ENCODE measurements at places on chromosomes 13 and 19. TPM values are rescaled to one million over a fixed set of nuclear protein-coding genes. Genes with fewer than 3 reads are reported as not detected.

Gene PRX
- 0.72 TPM for total RNA-seq

DNA sequence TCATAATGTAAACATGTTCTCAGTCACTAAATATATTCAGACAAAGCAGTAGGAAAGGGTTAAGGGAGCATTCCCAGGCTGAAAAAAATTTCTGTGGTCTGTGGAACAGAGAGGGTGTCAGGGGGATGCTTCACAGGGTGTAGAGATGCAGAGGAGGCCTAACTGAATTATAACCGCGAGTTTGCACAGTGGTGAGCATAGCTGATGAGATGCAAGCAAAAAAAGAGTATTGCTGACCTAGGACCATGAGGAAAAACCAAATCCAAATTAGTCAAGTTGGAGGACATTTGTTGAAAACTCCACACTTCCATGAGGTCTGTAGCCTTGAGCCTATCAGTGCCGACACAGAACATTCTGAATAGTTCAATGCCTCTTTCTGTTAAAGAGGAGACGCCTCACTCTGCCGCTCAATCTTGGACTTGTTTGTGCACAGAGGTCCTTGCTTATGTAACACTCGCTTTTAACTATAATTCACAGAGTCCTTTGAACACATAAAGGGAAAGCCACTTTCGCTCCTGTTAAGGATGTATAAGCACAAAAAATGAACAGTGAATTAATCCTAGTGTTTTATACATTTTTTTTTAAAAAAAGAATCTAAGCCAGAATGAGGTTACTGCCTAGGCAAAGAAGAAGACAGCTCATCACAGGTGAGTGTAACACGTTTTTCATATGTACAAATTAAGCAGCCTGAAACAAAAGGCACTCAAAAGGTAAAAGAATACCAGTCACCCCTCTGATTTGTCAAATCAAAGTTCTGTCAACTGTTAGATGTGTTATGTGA is 25.8 kb upstream of the INTS6 start:
- no peak for DNase-seq

- DNase-seq = no peak
Measured at GRCh38 chr19:41421314-41421713, 5.9 kb downstream of the B3GNT8 start.

GRCh38 chr13:75774176-75774575 is 138.0 kb downstream of the LMO7 start:
- no peak for DNase-seq

Gene GFY
- total RNA-seq = not detected

DNA sequence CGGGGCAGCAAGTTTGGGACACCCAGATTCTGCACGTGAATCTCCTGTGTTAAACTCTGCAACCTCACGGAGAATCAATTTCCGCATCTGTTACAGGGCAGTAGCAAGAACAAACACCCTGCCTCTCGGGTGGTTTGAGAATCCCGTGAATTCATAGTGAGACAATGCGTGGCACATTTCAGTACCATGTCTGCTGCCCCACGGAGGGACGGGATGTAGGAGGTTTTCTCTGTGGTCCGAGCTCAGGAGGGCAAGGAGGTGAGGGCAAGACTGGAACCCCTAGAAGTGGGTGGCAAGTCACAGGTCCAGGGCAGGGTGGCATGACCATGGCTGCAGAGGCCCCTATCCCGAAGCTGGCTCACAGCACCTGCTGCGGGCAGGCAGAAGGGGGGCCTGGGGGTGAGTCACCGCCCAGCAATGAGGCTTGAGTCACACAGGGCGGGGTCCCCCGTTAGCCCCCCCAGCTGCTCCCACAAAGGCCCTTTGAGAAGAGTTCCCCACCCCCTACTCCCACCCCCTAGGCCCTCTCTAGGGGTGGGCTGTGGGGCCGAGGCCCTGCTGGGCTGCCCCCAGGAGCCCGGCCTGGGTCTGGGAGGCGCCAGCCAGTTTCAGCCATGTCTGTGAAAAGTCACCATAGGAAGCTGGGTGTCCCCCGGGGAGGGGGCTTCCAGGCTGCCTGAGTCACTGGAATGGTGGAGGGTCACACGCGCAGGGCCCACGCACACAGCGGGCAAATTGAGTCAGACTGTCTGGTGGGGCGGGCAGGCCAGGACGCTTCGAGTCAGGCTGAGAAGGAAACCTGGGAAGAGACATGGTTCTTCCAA is 25.8 kb upstream of the NANOS3 start:
- peak; percentile 98 for DNase-seq

Gene PRKD2
- total RNA-seq = 14.6 TPM
